Hippocampal formation (tissue), 2 donors: ENCODE measurements at places on chromosomes 7 and 10.

GRCh38 chr7:152177681-152178404 is 152.4 kb downstream of the GALNT11 start:
- DNase-seq, result no peak

GRCh38 chr10:77664008-77664407 is 26.4 kb upstream of the KCNMA1 start:
- no peak for DNase-seq

DNA sequence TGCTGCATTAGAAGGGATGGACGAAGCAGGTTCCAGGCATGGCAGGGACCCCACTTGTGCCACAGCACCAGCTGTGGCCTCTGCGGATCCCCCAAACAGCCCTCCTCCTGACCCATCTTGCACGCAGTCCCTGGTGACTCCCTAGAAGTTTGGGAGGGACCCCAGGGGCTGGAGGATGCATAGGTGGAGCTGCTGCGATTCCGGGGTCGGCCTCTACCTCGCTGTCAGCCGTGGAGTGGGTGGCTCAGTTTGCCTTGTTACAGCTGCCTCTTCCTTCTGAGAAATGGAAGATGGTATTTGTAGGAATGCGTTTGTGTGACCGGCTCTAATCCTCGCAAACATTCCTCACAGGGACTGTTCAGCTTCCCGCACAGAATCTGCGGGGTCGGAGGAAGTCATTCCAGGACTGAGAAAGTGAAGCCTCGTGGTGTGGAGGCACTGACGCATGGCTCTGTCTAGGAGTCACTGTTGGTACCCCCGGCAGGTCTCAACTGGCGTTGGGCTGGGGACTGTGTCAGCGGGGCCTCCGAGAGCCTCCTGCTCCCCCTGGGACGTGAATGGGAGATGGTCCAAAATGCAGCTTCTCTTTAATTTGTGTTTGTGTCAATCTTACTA is 17.5 kb downstream of the PWWP2B start:
- DNase-seq, result no peak

GRCh38 chr10:92150823-92151222 is 140.1 kb downstream of the CPEB3 start:
- no peak for DNase-seq

DNA sequence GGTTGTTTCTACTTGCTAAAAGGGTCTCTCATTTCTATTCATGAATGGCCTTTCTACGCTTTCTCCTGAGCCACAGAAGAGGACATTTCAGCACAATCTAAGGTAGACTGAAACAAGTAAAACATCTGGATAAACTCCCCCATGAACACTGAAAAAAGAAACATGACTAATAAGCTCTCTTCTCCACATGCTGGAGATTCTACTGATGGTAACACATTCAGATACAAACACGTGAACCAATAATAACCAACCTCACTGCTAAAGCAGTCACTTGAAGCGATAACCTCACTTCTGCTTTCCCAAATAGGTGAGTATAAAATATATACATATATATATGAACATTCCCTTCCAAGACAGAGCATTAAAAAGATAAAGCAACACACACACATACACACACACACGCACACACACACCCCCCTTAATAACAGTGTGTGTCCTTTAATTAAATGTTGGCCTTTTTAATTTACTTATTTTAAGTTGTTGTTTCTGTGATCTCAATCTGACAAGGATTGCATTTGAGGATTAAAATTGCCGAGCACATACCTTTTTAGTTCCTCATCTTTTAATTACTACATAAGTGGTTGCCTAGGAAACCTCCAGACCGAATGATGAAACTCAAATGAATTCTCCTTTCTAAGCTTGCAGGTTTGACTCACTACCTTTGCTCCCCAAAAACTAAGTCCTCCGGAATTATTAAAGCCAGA is 292.4 kb upstream of the KLF14 start:
- DNase-seq, result no peak

DNA sequence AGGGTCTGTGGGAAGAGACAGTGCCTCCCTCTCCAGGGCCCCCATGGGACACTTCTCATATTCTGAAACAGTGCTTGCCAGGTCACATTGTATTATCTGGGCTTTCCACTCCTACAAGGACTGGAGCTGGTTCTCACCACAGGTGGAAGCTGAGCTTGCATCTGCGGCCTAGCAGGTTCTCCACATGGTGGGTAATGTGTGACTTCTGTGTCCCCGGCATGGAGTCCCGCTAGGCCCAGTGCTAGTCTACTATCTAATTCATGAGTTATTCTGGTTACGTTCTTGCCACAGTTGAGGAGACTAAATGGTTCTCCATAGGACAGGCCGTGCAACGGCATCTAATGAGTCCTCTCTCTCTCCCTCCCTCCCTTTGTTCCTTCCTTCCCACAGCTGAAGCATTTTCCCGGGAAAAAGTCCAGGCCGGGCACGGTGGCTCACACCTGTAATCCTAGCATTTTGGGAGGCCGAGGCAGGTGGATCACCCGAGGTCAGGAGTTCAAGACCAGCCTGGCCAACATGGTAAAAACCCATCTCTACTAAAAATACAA is 27.7 kb downstream of the PRLHR start:
- no peak for DNase-seq

DNA sequence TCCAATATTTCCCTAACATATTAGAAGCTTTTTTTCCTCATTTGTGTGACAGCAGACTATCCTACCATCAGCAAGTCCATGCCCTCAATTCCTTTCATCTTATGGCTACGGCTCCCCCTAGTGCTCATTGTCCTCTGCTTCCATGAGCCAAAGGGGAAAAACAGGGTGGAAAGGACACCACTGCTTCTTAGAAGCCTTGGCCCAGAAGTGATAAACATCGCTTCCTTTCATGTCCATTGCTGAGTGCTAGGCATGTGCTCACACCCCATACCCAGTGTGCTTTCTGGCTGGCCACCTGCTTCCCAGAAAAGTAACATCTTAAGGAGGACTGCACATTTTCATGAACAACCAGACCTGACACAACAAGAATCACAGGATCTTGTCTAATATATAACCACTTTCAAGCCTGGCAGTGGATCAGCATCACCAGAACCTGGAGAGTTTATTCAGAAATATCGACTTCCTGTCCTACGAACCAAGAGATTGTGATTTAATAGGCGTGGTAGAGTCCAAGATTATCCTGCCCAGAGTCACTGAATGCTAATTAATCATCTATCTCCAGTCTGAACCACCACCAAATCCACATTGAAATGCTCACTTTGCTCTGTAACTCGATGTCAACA is 650.5 kb upstream of the SORCS1 start:
- DNase-seq, result peak; percentile 38

- peak; percentile 55 for DNase-seq
These were observed 5.5 kb upstream of the LZTS2 start for GRCh38 chr10:100993986-100994708.

DNA sequence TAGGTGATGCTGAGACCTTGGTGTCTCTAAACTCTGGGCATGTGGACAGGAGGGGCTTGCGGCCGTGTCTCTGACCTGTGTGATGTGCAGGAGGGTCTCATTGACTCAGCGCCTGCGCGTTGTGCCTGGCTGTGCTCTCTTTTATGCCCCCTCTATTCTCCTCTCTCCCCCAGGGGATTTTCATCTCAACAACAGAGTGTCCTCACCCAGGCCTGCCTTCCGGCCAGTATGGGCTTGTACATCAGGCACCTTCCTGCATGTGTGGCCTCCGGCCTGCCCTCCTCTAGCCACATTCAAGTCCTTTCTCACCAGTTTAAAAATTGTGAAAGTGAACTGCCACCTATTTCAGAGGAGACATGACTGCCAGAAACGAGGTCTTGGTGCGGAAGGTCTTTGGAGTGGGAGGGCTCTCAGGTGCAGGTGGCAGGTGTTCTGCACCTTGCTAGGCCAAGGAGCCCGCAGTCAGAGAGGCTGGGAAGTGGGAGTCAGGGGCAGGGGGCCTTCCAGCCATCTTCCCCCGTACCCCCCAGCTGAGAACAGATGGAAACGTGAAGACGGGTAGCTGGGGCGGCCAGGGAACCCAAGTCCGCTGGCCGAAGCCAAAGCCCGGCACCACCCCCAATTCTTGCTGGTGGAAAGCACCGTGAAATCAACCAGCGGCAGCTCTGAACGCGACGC is 531 bp upstream of the INTS15 start:
- DNase-seq, result no peak

DNA sequence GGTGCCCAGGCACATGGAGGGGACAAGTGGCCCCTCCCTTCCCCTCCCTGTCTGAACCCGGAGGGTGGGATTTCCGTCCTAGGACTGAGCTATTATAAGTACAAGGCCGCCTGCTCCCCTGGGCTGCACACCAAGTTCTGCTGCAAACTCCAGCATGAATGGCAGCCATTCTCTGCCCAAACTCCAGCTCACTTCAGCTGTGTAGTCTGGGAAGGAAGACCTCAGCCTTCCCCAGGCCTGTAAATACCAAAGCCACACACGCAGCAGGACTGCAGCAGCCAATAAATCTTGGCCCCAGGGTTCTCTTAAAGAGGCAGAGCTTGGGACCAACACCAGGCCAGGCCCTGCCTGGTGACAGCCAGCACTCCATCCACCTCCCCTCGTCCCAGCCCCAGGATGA is 291.3 kb upstream of the ZMIZ1 start:
- DNase-seq, result peak; percentile 75

- no peak for DNase-seq
These were observed 23.8 kb upstream of the PPP1R9A start for GRCh38 chr7:94883616-94884015.

- no peak for DNase-seq
These were observed 6.1 kb downstream of the GUSB start for GRCh38 chr7:65975814-65976445.

- no peak for DNase-seq
These were observed 35.0 kb downstream of the SRI start for GRCh38 chr7:88184848-88185304.

- DNase-seq, result no peak
These were observed 119.6 kb downstream of the NPY start for GRCh38 chr7:24403557-24403956.

- DNase-seq, result no peak
These were observed 215.4 kb downstream of the COBL start for GRCh38 chr7:51101111-51101757.

- DNase-seq, result no peak
These were observed 179.6 kb downstream of the SND1 start for GRCh38 chr7:127831318-127832219.

GRCh38 chr7:50978633-50979215 is 196.0 kb upstream of the GRB10 start:
- no peak for DNase-seq

DNA sequence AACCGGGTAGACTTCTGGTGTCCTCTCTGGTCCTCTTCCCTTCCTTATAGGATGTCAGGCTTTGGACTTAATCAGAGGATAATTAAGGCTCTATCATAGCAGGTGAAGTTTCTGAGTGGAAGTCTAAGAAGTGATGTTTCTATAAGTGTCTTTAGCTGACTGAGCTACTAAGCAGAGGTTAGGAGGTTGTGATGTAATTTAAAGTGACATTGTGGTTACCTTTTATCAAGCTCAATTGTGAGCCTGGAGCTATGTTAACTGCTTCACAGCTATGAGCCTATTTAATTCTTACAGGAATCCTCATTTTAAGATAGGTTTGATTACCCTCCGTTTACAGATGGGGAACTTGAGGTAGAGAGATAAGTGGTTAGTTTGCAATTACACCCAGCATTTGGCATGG is 365.1 kb downstream of the AUTS2 start:
- DNase-seq, result no peak

DNA sequence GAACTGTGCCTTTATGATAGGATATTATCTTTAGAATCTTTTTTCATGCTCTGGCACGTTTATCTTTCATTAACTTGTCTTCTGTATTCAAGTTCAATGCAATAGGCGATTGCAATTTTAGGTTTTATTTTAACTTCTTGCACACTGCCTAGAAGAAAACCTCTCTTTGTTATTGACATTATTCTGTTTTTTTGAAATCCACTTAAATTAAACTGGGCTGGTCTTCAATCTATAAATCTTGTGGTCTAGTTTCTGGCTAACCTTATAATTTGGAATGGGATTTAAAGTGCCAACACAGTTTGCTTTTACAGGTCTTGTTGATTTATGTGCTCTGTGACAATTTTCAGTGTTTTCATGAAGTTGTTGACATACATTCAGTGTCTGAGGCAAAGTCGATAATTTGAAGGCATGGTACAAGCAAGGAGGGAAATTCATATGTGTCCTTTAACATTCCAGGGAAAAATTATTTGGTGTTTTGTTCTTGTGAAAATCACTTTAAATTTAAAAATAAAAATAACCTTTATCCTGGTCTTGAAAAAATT is 240.9 kb downstream of the KIAA1217 start:
- DNase-seq, result no peak

GRCh38 chr10:18364987-18365775 is 225.0 kb downstream of the CACNB2 start:
- no peak for DNase-seq

DNA sequence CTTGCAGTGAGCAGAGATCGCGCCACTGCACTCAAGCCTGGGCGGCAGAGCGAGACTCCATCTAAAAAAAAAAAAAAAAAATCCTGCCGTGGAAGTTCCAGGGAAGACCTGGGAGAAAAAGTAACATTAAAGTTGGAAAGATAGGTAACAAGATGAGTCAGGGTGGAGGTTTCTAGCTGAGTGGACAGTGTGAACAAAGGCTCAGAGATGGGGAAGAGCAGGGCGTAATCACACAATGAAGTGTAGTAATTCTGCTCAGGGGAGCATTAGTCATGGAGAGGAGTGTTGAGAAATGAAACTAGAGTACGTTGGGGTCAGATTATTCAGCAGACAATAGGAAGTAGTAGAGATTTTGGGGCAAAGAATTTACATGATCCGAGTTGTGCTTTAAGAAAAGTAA is 21.6 kb upstream of the WASL start:
- no peak for DNase-seq

- DNase-seq, result no peak
These were observed 28.9 kb downstream of the ADAP1 start for GRCh38 chr7:925601-926000.

DNA sequence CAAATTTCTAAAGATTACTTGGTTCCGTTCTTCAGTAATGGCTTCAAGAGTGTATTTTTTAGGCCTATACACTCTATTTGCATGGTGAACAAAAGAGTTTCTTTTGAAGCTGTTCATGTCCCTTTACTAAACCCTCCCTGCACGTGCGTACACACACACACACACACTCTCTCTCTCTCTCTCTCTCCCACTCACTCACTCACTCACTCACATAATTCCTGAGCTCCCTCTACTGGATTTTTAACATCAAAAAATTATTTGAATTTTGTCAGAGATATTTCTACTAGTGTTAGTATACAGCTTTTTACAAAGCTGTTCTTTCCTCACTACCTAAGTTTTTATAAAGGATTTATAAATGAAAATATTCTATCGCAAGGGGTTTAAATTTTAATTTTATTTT is 85.9 kb downstream of the UBE3C start:
- DNase-seq, result no peak

GRCh38 chr10:110802090-110802489 is 69.6 kb upstream of the PDCD4 start:
- no peak for DNase-seq
